T-helper 9 cell (primary cell): ENCODE measurements at places on chromosomes 3 and 15.

- no peak for DNase-seq
These were observed 5.5 kb downstream of the BMF start for GRCh38 chr15:40102897-40103858.

- no peak for DNase-seq
These were observed 189.3 kb upstream of the VEPH1 start for GRCh38 chr3:157692468-157692867.

- DNase-seq: no peak
These were observed 79.9 kb upstream of the HACD2 start for GRCh38 chr3:123664753-123665152.

- no peak for DNase-seq
These were observed 25.3 kb upstream of the NR2C2 start for GRCh38 chr3:14921811-14922705.

- no peak for DNase-seq
These were observed 28.9 kb downstream of the PARP15 start for GRCh38 chr3:122606330-122606729.

- DNase-seq: no peak
These were observed 25.5 kb downstream of the CPN2 start for GRCh38 chr3:194325424-194326153.

DNA sequence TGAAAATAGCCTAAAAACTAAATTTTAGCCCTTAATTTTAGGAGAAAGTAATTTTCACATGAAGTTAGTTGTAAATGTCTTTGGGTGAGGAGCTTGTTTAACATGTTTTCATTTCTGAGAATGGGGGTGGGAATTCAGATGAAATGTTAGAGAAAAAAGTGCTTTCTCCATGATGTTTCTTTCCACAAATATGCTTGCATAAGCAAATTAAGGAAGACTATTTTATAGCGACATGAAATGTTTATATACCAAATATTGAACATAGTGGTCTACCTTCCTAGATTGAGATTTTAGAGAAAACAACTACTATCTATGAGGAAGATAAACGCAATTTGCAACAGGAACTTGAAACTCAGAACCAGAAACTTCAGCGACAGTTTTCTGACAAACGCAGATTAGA, 13.0 kb upstream of the RPLP1 start:
- DNase-seq: no peak
